ENCODE measurements at places on chromosomes 1 and 21.
A peak's percentile ranks its signal among the peaks of the same experiment; 100 is the strongest.

- no peak for DNase-seq
These were observed 76.4 kb downstream of the SPATA46 start for GRCh38 chr1:162300057-162300917.

DNA sequence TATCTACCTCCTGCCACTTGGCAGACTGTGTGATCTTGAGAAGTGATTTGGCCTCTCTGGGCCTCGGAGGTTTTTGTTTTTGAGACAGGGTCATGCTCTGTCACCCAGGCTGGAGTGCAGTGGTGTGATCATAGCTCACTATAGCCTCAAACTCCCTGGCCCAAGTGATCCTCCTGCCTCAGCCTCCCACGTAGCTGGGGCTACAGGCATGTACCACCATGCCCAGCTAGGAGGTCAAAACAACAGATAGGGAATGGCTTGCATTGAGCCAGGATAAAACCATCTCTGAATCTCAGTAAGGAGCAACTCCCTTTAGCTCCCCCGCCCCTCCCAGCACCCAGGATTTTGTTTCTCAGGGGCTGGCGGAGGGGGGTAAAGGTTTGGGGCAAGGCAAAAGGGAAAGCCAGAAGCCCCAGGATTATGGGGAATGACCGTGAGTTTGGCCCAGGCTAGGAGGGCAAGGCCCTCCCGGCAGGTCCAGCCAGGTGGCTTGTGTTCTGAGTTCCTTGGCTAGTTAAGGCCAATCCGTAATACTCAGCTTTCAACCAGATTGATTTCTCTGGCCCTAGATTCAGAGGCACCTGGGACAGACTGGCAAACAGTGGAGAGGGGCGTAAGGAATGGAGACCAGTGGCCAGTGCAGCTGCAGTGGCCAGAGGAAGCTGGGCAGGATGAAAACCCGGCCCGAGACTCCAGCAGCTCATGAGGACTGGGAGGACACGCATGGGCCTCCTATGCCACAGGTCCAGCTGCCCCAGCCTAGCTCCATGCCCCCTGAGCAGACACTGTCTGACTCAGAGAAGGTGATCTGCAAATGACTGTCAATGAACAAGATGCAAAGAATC is 130.1 kb downstream of the DMRTB1 start:
- DNase-seq, result no peak

GRCh38 chr1:150560011-150560438 is 10.8 kb downstream of the ADAMTSL4 start:
- peak; percentile 84 for DNase-seq

DNA sequence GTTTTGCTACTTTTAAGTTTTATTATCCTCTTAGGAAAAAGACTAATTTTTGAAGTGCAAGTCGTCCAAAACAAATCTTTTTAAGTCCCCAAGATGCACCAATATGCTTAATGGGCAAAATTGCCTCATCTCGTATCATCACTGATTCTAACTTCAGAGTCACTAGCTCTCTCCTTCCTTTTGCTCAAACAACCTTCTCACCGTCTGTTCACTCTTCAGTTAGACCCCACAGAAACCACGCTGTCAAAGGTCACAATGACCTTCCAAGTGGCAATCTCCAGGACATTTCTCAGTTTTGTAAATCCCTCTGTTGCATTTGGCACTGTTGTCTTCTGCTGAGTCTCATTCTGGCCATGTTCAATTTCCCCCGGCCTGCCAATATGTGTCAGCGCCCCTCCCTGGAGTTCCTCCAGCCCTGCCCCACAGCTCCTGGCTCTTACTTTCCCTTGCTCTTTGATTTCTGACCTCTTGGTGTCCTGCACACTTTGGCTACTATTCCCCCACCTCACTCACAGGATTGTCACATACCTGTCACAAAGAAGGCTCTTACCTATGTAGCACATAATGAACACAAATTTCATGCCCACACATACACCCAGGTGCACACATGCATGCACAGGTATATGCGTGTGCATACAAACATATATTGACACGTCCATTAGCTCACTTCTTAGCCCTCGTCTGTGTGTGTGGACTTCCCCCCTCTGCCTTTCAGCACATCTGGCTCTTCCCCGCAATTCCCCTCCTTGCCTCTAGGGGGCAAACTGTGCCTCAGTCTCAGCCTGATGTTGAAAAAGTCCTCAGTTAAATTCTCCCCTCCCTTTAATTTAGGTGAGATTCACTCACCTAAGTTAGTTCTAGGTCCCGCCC is 354.0 kb upstream of the DUSP10 start:
- peak; percentile 69 for DNase-seq

GRCh38 chr21:23890652-23891051 is 1716.6 kb downstream of the MRPL39 start:
- no peak for DNase-seq

GRCh38 chr1:163785868-163786405 is 464.2 kb downstream of the NUF2 start:
- DNase-seq, result no peak

DNA sequence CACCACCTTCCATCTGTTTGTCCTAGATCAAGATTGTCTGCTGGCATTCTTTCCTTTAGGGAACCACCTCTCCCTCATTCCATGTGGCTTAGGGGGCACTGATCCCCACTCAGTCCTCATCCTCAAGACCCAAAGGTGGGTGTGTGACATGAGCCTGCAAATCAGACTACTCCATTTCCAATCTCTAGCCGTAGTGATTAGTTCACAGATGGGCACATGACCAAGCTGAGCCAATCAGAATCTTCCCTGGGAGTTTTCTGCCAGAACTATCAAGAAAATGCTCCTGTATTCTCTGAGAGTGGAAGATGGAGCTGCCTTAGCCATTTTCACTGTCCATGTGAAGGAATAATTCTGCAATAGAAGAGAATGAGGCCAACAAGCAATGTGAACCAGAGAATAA is 19.3 kb upstream of the PTPRF start:
- DNase-seq, result no peak

- DNase-seq, result no peak
These were observed 77.6 kb upstream of the VANGL1 start for GRCh38 chr1:115564201-115564600.

- no peak for DNase-seq
These were observed 9.2 kb downstream of the THBS3 start for GRCh38 chr1:155198547-155198906.

DNA sequence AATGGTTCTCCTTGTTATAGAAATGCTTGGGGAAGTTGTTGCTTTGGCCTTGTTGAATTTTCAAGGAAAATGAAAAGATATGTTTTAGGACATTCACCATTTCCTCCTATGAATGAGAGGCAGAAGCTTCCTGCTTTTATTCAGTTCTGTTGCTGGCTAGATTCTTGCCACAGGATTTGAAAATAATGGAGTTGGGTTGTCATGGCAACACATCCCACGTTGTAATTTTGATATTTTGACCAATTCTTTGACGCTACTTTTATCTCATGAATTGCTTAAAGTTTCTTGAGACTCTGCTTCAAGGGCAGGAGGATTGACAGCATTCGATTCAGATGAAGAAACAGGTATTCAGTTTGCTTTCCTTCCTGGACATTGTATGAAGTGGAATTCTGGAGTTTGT is 331.5 kb downstream of the PRDM2 start:
- no peak for DNase-seq

- DNase-seq, result no peak
These were observed 10.6 kb downstream of the RGSL1 start for GRCh38 chr1:182460550-182460951.

GRCh38 chr1:7847599-7847998 is 5.3 kb downstream of the UTS2 start:
- no peak for DNase-seq

- DNase-seq, result no peak
These were observed 53.7 kb upstream of the TMPRSS2 start for GRCh38 chr21:41561701-41562100.

- no peak for DNase-seq
These were observed 59.4 kb downstream of the DIPK1A start for GRCh38 chr1:92901699-92902405.

DNA sequence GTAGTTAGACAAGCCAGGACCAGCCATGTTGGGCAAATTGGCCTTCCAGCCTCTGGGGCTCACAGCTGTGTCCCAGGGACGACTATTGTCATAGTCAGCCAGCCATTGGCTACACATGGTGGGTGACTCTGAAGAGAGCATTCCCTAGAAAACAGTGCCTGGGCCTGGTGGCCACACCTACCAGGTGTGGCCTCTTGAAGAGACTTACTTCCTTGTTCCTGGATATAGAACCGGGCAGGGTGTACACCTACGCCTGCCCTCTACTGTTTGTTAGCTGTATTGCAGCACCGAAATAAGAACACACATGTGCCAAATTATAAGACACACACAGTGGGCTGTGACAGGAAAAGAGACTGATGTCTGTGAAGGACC is 134.6 kb upstream of the ARHGEF16 start:
- DNase-seq, result peak; percentile 30

DNA sequence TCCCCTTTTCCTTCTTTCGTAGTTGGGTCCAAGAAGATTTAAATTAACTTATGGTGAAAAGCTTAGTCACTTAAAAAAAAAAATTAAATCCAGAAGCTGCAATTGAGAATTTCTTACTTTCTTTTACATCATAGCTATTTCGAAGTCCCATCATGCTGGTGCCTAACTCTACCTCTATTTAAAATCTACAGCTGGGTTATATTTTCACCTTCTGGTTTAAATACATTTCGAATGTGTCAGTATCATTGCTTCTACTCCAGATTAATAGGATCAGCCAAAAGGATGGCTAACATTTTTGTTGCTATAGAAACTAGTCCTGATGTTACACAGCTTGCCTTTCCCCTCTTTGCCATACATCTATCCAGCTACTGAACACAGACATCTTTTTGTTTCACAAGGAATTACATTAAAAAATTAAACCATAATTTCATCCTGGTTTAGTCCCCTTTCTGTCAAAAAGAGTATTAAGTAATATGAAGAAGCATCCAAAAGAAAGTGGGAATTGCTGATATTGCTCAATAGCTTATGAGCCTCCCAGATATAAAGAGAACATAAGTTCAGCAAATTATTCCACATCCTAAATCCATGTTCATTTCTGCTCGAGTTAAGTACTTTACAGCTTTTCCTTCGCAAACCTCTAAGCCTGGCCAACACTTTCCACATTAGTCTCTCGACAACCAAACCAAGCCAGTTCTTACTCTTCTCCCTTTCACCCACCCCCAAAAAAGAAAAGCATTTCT is 396.7 kb upstream of the DAB1 start:
- no peak for DNase-seq

DNA sequence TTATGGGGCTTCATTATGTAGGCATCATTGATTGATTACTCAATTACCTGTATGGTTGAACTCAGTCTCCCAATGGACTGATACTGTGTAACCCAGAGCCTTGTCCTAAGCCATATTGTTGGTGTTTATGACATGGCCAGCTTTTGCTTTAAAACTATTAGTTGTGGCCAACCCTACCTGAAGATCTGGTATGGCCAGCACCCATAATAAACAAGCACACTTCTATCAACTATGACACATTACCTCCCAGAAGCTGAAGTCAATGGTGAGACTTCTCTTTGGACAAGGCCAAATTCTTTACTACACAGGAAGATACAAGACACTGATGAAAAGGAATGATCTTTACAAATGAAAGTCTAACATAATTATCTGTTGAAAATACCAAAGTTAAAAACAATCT is 28.8 kb downstream of the MAN1A2 start:
- no peak for DNase-seq

GRCh38 chr1:76080552-76081079 is 6.1 kb downstream of the ST6GALNAC3 start:
- DNase-seq, result no peak

DNA sequence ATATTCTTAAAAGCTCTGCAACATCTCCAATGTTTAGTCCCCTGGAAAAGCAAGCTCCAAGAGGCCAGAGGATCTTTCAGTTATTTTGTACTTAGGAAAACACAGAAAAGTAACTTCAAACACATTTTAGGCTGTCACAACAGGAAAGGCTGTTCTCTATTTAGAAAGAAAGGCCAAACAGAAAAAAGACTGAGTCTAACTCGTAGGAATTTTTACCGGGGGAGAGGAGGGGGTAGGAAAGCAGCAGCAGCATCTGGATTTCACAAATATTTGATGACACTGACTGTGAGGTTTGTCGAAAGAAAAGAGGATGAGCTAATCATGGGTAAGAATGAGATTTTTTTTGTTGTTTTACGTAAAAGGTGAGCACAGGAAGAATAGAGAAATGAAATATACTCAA is 107.1 kb downstream of the EIF4G3 start:
- no peak for DNase-seq

GRCh38 chr1:201506092-201506491 is 831 bp downstream of the CSRP1 start:
- DNase-seq, result no peak

DNA sequence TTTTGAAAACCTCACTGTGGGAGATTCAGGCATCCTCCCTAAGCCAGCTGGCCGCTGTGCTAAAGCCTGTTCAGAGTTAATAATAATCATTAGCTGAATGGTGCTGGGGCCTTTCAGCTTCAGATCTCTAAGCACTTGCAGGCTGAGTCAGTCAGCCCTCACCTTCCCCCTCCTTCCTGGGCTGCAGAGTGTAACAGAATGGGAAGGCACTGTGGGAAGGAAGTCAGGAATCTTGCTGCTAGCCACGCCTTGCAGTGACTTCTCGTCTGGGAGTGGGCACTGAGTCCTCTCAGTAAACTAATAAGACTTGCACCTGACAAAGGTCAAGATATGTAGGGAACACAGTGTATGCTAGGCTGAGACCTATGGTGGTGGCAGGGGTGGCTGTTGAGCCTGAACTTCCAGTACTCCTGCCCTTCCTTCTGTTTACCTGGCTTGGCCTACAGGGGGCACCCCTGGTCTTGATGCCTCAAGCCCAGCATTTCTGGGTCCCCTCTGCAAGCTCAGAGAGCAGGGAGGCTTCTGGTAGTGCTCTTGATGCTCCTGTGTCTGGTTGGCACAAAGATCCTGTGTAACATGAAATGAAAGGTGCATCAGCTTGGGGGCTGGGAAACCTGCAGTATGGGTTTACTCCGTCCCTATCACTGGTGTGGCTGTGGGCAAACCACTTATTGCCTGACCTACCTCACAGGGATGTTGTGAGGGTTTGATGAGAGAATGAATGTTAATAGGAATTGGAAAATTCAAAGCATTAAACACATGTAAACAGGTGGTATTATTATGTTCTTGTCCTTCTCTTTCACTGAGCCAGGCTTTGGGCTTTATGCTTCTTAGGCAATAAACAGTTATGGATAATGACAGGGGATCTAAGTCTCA is 6.0 kb downstream of the CYB561D1 start:
- DNase-seq, result peak; percentile 78

- no peak for DNase-seq
These were observed 34.1 kb downstream of the COL11A1 start for GRCh38 chr1:103074224-103074623.

DNA sequence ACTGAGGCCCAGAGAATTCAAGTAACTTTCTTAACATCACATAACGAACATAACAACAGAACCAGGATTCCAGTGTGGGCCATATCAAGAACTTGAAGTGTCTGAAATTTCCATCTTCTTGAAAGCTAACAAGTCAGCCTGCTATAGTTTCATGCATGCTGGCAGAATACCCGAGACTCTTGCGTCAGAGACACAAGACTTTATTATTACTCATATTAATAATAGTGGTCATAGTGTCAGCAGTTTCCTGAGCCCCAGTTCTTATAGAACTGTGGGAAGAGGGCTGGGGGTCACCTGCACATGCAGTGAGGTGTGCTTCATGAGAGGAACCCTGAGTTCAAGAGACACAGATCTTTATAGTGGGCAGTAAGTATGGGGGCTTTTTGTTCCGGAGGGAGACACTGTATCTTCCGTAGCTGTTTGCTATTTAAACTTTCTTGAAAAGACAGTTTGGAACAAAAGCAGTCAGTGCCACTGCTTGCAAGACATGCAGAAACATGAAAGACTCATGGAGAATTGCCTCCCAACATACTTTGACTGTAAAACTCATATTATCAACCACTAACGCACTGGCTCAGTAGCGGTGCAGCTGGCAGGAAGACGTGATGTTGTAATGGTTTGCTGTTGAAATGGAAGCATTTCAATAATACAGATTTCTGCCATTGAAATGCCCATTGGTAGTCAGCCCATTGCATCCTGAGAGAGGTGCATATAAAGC is 339.2 kb downstream of the ADGRL2 start:
- DNase-seq, result no peak

All from CD4-positive, alpha-beta T cell treated with Interleukin-17A for 4 hours (primary cell).